ENCODE measurements at places on chromosomes 11 and 22.

- no peaks in the 10 kb centered on the region for H3K36me3 ChIP-seq
- H3K27ac ChIP-seq = no peak overlapping the region
- H3K27me3 ChIP-seq = no peaks in the 10 kb centered on the region
- no peaks in the 10 kb centered on the region for H3K4me1 ChIP-seq
Measured at GRCh38 chr11:99244613-99245012, 223.9 kb downstream of the CNTN5 start.

- H3K4me1 ChIP-seq = no peaks in the 10 kb centered on the region
- H3K4me3 ChIP-seq = no peak overlapping the region
- no peak overlapping the region for H3K27ac ChIP-seq
- no peaks in the 10 kb centered on the region for H3K27me3 ChIP-seq
- H3K36me3 ChIP-seq = no peaks in the 10 kb centered on the region
- DNase-seq = no peak
Measured at GRCh38 chr11:131278472-131278871, 91.9 kb upstream of the NTM start.

DNA sequence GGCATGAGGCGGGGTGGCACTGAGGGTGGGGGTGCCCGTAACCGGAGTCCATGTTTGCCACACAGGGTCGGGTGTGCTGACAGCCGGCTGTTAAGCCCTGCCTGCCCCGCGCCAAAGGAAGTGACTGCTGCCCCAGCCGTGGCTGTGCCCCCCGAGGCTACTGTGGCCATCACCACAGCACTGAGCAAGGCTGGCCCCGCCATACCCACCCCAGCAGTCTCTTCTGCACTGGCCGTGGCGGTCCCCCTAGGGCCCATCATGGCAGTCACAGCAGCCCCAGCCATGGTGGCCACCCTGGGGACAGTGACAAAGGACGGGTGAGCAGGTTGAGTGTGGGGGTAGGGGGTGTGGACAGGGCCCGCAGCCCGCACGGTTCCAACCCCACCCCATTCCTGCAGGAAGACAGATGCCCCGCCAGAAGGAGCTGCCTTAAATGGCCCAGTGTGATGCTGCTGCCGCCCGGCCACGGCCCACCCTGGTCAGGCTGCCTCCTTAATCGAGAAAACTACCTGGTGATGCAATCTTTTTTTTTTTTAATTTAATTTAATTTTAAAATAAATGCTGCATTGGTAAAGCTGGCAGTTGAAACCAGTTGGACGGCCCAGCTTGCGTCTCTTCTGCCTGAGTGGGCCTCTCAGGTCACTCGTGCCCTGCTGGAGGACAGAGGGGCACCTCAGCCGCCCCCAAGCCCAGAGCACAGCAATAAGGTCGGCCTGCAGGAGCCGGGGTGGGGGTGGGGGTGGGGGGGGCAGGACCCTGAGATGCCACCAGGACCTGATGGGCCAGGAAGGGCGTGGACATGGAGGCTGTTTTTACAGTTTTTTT, 30.8 kb downstream of the SBF1 start:
- DNase-seq = no peak
- peaks cover 19% of the 10 kb centered on the region for H3K4me1 ChIP-seq
- H3K27ac ChIP-seq = no peak overlapping the region
- H3K4me3 ChIP-seq = no peak overlapping the region
- H3K36me3 ChIP-seq = peaks cover 6% of the 10 kb centered on the region
- no peaks in the 10 kb centered on the region for H3K27me3 ChIP-seq

- no peak overlapping the region for H3K27ac ChIP-seq
- no peak overlapping the region for H3K4me3 ChIP-seq
- no peaks in the 10 kb centered on the region for H3K36me3 ChIP-seq
- peaks cover 10% of the 10 kb centered on the region for H3K27me3 ChIP-seq
Measured at GRCh38 chr11:14894657-14895598, 2.9 kb upstream of the CYP2R1 start.

DNA sequence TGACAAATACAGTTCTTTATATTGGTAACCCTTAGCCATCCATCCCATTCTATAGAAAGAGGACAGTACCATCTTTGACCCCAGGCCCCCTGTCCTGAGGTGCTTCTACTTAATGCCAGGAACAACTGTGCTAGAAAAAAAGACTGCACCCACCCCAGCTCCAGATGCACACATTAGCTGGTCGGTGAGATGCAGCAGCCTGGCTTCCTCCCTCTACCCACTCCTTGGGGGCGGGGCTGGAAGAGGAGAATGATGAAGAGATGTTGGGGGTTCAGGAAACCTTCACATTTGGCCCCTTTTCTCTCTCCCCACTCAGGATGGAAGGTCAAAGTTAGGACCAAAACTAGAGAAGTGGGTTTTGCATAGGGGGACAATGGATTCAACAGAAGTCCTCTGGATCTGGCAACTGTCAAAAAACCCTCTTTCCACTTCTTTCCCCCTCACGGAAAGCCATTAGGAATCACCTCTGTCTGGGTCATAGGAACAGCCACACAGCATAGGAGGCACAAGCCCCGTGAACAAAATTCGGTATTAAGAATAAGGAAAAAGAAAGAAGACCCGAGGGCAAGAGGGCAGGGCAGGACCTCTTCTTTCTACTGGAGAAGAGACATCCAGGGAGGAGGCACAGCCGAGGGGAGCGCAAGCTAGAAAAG, 755 bp downstream of the NRIP3 start:
- peaks cover 6% of the 10 kb centered on the region for H3K36me3 ChIP-seq
- H3K27me3 ChIP-seq = peaks cover 28% of the 10 kb centered on the region
- peak overlapping the region; percentile 90 for H3K4me3 ChIP-seq
- no peak for DNase-seq
- peak overlapping the region; percentile 61 for H3K27ac ChIP-seq

DNA sequence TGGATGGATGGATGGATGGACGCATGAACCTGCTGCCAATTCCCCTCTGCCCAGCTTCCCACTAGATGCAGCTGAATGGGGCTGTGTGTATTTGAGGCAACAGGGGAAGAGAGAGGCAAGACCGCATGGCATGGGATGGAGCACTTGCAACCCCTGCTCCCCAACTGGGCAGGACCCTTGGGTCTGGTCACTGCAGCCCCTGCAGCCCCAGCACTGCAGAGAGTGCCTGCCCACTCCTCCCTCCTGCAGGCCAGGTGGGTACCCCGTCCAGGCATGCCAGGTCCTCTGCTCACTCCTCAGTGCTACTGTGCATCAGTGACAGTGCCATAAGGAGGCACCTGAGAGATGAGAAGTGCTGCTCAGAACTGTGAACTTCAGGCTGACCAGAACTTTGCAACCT, 40.3 kb downstream of the OSBPL5 start:
- no peaks in the 10 kb centered on the region for H3K36me3 ChIP-seq
- no peaks in the 10 kb centered on the region for H3K4me1 ChIP-seq
- no peaks in the 10 kb centered on the region for H3K27me3 ChIP-seq
- H3K27ac ChIP-seq = no peak overlapping the region
- no peak overlapping the region for H3K4me3 ChIP-seq
- DNase-seq = no peak

DNA sequence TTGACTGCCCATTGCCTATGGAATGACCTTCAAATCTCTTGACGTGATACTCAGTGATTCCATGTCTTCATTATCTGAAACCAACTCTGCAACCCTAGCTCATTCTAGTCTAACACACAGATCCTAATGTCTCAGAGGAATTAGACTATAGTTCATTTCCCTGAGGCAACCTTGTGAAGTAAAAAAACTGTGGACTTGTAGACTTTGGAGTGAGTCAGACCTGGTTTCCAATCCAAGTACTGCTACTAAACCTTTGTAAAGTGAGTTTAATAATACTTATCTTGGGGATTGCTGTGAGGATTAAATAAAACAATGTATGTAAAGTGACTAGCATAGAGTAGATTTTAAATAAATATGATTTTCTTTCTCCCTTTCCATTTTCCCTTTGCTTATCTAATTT, 226.1 kb downstream of the BLID start:
- DNase-seq = no peak
- no peaks in the 10 kb centered on the region for H3K4me1 ChIP-seq
- no peaks in the 10 kb centered on the region for H3K36me3 ChIP-seq
- no peak overlapping the region for H3K27ac ChIP-seq
- H3K27me3 ChIP-seq = no peaks in the 10 kb centered on the region

- H3K4me1 ChIP-seq = peaks cover 5% of the 10 kb centered on the region
- peaks cover 7% of the 10 kb centered on the region for H3K36me3 ChIP-seq
- H3K27ac ChIP-seq = no peak overlapping the region
Measured at GRCh38 chr22:39800790-39801520, 92.6 kb downstream of the ENTHD1 start.

GRCh38 chr11:119796363-119797060, 67.5 kb upstream of the NECTIN1 start:
- no peak for DNase-seq
- peaks cover 82% of the 10 kb centered on the region for H3K27me3 ChIP-seq
- no peak overlapping the region for H3K4me3 ChIP-seq
- H3K27ac ChIP-seq = no peak overlapping the region
- peaks cover 2% of the 10 kb centered on the region for H3K4me1 ChIP-seq

DNA sequence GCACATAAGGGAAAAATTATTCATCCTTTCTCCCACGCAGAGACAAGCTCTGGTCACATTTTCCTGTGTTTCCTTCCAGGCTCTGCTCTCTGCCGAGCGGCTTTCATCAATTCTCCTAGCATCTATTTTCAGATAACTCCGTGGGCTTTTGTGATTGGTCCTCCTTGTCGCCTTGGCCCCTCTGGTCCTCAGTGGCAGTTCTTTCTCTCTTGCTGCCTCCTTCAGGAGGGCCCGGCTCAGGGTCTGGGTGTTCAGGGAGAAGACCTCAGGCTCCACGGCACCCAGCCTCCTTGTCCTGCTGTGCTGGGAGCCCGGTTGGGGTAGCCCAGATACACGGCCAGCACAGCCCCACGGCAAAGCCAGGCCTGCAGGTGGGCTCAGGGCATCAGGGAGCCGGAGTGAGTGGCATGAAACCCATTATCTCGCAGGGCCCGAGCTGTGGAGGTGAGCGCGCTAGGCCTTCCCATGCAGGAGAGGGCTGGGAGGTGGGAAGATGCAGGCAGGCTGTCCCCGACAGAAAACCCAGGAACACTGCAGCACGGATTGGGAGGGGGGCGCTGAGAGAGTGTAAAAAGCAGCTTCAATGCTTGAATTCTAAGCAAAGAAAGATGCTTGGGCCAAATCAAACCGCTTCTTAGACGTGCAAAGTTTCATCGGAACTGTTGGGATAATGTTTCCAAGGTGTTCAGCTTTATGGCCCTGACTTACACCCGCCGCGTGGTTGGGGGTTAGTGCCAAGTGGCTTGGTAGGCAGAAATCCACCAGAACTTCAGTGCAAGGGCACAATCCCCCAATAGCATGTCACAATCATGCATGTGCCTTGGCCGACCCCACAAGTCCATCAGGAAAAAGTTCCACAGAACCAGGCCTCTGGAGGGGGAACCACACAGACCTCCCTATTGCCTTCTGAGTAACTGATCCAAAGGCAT, 81.9 kb upstream of the WNT7B start:
- H3K27ac ChIP-seq = peak overlapping the region; percentile 94

GRCh38 chr22:17400305-17400704, 31.0 kb downstream of the CECR2 start:
- DNase-seq = no peak
- H3K36me3 ChIP-seq = peaks cover 5% of the 10 kb centered on the region
- H3K27ac ChIP-seq = peak overlapping the region; percentile 27
- no peak overlapping the region for H3K4me3 ChIP-seq

GRCh38 chr11:79396001-79396400, 44.8 kb downstream of the TENM4 start:
- no peaks in the 10 kb centered on the region for H3K27me3 ChIP-seq
- H3K27ac ChIP-seq = no peak overlapping the region
- no peaks in the 10 kb centered on the region for H3K4me1 ChIP-seq

DNA sequence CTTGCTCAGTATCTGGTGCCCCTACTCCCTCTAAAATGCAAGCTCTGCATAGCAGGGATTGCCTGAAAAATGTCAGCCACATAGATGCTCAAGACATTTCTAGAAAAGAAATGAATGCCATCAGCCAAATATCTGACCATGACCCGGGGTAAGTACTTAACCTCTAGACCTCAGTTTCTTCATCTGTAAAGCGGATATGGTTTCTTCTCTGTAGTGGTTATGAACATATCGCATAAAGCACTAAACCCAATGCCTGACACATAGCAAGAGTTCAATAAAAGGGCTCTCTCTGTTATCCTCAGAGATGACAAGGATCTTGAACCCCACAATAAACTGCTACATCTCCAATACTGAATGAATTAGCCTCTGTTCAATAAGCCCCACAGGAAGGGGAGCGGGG, 122.6 kb downstream of the ABTB2 start:
- DNase-seq = no peak
- H3K27me3 ChIP-seq = peaks cover 14% of the 10 kb centered on the region
- no peaks in the 10 kb centered on the region for H3K36me3 ChIP-seq
- H3K27ac ChIP-seq = no peak overlapping the region

- no peaks in the 10 kb centered on the region for H3K4me1 ChIP-seq
- H3K27me3 ChIP-seq = peaks cover 11% of the 10 kb centered on the region
- H3K4me3 ChIP-seq = no peak overlapping the region
Measured at GRCh38 chr22:33884829-33885228, 35.4 kb downstream of the LARGE1 start.

DNA sequence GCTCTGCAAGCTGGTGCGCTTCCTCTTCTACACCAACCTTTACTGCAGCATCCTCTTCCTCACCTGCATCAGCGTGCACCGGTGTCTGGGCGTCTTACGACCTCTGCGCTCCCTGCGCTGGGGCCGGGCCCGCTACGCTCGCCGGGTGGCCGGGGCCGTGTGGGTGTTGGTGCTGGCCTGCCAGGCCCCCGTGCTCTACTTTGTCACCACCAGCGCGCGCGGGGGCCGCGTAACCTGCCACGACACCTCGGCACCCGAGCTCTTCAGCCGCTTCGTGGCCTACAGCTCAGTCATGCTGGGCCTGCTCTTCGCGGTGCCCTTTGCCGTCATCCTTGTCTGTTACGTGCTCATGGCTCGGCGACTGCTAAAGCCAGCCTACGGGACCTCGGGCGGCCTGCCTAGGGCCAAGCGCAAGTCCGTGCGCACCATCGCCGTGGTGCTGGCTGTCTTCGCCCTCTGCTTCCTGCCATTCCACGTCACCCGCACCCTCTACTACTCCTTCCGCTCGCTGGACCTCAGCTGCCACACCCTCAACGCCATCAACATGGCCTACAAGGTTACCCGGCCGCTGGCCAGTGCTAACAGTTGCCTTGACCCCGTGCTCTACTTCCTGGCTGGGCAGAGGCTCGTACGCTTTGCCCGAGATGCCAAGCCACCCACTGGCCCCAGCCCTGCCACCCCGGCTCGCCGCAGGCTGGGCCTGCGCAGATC, 16.5 kb downstream of the P2RY2 start:
- H3K36me3 ChIP-seq = no peaks in the 10 kb centered on the region
- H3K4me3 ChIP-seq = no peak overlapping the region
- H3K27ac ChIP-seq = no peak overlapping the region
- no peaks in the 10 kb centered on the region for H3K27me3 ChIP-seq
- no peak for DNase-seq
